ENCODE measurements at places on chromosomes 4 and X.

- no peak for DNase-seq
Observed at GRCh38 chrX:109393859-109394258, 88.0 kb downstream of the GUCY2F start.

GRCh38 chr4:78120144-78120880 is 63.2 kb downstream of the FRAS1 start:
- no peak for DNase-seq

DNA sequence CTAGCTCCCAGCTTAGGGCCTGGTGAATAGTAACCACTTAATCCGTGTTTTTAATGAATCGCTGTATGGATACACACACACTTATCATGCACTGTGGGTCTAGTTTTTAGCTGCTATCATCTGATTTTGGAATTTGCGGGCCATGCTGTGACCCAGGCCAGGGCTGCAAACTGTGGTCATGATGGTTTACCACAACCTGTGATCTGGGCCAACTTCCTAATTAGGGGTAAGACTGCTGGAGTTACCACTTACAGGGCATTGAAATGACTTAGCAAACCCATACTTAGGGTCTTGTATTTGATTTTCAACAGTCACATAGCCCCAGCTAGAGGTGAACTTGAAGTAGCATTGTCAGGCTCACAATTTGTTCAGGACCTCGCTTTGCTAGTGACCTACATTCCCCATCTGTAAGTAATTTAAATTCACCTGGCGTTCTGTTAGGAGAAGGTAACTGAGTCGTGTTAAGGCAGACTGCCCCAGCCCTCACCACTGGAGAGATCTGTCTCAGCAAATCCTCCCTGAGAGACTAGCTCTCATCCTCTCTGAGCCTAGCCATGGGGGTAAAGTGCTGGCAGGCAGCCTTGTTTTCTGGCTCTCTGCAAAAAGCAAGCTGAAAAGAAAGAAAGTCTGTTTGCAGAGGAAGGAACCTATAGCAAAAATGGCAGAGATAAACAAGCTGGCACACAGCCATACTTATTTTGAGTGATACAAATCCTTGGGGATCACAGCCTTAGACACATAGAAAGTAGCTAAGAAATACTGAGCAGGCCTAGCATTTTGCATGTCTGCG is 33.8 kb upstream of the EGFL6 start:
- DNase-seq: no peak

GRCh38 chr4:153014460-153014859 is 78.3 kb downstream of the FHDC1 start:
- no peak for DNase-seq

DNA sequence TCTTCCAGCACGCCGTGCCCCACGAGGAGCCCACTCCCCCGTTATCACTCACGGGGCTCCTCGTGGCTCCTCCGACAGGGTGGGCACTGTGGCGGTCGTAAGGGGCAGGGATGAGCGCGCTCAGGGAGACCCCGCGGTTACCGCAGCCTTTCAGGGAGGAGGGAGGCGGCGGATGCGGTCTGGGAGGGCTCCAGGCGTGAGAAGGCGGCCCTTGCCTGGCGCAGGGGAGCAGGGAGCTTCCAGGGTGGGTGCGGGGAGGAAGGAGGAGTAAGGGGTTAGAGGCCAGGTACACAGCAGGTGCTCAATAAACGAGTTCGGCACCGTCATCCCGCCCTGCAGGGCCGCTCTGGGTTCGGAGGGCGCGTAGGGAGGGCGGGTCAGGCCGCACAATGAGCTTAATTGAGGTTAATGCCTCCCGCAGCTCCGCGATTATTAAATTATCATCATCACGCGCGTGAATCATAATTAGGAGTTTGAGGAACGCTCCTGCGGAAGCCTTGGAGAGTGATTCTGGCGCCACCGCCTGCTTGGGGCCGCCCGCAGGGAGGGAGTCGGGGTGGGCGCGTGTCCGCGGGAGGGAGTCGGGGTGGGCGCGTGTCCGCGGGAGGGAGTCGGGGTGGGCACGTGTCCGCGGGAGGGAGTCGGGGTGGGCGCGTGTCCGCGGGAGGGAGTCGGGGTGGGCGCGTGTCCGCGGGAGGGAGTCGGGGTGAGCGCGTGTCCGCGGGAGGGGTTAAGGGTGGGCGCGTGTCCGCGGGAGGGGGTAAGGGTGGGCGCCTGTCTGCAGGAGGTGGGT is 7.6 kb upstream of the NKX1-1 start:
- no peak for DNase-seq

DNA sequence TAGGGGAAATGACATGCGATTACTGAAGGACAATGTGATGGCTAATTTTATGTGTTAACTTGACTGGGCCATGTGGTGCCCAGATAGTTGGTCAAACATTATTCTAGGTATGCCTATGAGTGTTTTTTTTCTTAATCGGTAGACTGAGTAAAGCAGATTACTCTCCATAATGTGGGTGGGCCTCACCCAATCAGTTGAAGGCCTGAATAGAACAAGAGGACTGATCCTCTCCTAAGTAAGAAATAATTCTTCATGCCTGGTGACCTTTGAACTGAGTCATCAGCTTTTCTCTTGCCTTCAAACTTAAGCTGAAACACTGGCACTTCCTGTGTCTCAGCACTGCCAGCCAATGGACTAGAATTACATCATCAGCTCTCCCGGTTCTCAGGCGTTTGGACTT is 164.0 kb upstream of the FGF13 start:
- DNase-seq: no peak

Data from femur (tissue), 1 donor.